GM12878 (cell line): ENCODE measurements at places on chromosomes 3 and 15.

DNA sequence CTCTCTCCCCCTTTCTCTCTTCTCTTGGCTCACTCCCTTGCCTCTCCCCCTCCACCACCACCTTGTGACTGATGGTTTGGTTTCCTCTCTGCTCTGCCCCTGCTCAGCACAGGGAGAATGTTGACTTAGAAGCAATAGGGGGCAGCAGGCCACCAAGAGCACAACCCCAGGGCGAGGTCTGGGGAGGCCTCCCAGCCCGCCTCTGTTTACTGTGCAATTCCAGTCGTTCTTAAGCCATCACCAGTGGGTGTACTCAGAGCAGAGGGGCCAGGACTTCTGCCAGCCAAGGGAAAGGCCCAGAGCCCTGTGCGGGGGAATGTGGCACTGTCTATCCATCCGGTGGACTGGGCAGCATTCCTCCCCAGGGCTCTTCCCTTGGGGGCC is 5.7 kb upstream of the APEH start:
- peaks cover 5% of the 10 kb centered on the region for H3K4me1 ChIP-seq
- H3K4me3 ChIP-seq = no peak overlapping the region
- no peaks in the 10 kb centered on the region for H3K36me3 ChIP-seq
- H3K27ac ChIP-seq = no peak overlapping the region
- DNase-seq = no peak
- no peaks in the 10 kb centered on the region for H3K27me3 ChIP-seq

DNA sequence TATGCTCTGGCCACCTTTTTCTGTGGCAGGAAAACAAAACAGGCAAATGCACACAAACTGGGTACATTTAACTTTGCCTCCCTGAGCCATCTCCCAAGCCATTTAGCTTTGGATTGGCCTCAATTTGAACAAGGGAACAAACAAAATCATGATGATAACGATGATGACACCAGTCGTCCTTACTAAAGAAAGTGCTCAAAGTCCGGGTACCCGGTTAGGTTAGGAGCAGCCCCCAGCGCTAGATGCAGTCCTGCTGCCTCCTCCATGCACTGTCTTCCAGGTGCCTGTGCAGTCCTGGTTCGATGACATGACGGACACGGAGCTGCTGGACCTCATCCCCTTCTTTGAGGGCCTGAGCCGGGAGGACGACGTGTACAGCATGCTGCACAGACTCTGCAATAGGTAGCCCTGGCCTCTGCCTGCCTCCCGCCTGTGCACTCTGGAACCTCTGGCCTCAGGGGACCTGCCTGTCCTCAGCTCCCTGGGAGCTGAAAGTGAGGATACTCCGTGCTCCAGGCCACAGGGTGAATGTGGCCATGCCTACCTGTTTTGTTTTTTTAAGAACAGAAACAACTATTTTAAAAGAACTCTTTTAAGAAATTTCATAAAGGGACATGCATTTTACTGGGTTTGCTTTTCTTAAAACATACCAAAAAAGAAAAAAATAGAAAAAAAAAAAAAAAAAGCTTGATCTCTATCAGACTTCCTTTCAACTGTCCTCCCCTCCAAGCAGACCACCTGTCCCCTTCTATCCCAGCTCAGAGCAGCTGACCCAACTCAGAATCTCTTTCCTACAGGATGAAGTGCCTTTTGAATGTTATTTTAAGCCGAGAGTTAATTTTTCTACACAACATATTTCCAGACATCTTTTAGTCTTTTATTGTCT is 9.9 kb upstream of the VILL start:
- no peak overlapping the region for H3K4me3 ChIP-seq
- H3K4me1 ChIP-seq = no peaks in the 10 kb centered on the region

GRCh38 chr15:36737430-36737891 is 158.0 kb downstream of the CDIN1 start:
- H3K4me1 ChIP-seq = no peaks in the 10 kb centered on the region
- H3K4me3 ChIP-seq = no peak overlapping the region
- no peaks in the 10 kb centered on the region; the same call in 1 of the 2 replicates for H3K36me3 ChIP-seq
- no peak overlapping the region for H3K27ac ChIP-seq
- H3K27me3 ChIP-seq = no peaks in the 10 kb centered on the region

GRCh38 chr15:23736033-23736673 is 49.0 kb upstream of the NDN start:
- no peaks in the 10 kb centered on the region for H3K27me3 ChIP-seq
- no peak overlapping the region for H3K4me3 ChIP-seq
- no peak overlapping the region for H3K27ac ChIP-seq
- no peaks in the 10 kb centered on the region for H3K36me3 ChIP-seq
- no peaks in the 10 kb centered on the region for H3K4me1 ChIP-seq
- no peak for DNase-seq

DNA sequence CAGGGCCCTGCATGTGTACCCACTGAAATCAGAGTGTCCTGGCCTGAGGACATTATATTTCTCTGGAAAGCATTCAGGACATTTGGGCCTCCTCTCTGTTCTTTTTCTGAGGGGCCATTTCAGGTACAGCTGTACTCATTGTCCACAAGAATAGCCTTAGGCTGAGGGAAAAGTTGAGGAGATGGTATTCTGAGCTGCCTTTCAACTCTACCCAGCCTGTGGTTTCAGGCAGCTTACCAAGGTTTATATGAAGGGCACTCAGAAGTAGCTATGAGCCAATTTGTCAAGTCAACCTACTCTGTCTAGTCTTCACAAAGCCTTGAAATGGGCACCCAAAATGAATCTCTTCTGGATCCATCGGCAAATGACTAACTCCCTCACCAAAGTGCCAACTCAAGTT is 9.4 kb downstream of the ATP13A4 start:
- no peaks in the 10 kb centered on the region for H3K27me3 ChIP-seq
- H3K4me3 ChIP-seq = no peak overlapping the region
- H3K4me1 ChIP-seq = no peaks in the 10 kb centered on the region
- no peaks in the 10 kb centered on the region for H3K36me3 ChIP-seq

- H3K27ac ChIP-seq = no peak overlapping the region
- H3K36me3 ChIP-seq = no peaks in the 10 kb centered on the region
- no peaks in the 10 kb centered on the region for H3K4me1 ChIP-seq
- no peaks in the 10 kb centered on the region; the same call in 1 of the 2 replicates for H3K27me3 ChIP-seq
Observed at GRCh38 chr3:39668420-39668819, 141.0 kb upstream of the MYRIP start.

DNA sequence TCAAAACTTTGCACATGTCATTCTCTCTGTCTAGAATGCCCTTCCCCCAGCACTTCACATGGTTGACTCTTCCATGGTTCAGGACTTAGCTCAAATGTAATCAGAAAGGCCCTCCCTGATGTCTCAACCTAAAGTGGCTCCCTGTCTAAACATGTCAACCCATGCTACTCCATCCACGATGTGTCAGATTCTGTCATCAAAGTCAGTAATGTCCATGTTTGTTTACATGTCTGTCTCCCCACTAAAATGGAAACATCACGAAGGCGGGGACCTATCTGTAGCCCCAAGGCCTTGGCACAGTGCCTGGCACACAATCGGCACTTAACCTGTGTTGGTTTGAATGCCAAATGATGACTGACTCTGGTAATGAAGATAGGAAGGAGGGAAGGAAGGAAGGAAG is 20.8 kb upstream of the SNTN start:
- H3K27ac ChIP-seq = no peak overlapping the region
- H3K27me3 ChIP-seq = no peaks in the 10 kb centered on the region; the same call in 1 of the 2 replicates
- H3K4me1 ChIP-seq = no peaks in the 10 kb centered on the region
- no peaks in the 10 kb centered on the region for H3K36me3 ChIP-seq
- no peak overlapping the region for H3K4me3 ChIP-seq

- H3K36me3 ChIP-seq = no peaks in the 10 kb centered on the region
- no peaks in the 10 kb centered on the region for H3K27me3 ChIP-seq
- H3K4me3 ChIP-seq = no peak overlapping the region
- DNase-seq = no peak
- no peak overlapping the region; the same call in 1 of the 2 replicates for H3K27ac ChIP-seq
- peaks cover 13% of the 10 kb centered on the region for H3K4me1 ChIP-seq
Observed at GRCh38 chr3:195137638-195138588, 133.0 kb downstream of the XXYLT1 start.

GRCh38 chr3:126613479-126614188 is 41.3 kb downstream of the TXNRD3 start:
- no peaks in the 10 kb centered on the region for H3K4me1 ChIP-seq
- H3K36me3 ChIP-seq = no peaks in the 10 kb centered on the region
- DNase-seq = no peak
- no peak overlapping the region for H3K4me3 ChIP-seq
- H3K27me3 ChIP-seq = 0 out of 2 replicates have a peak, but pooled peaks cover 3% of the 10 kb centered on the region

DNA sequence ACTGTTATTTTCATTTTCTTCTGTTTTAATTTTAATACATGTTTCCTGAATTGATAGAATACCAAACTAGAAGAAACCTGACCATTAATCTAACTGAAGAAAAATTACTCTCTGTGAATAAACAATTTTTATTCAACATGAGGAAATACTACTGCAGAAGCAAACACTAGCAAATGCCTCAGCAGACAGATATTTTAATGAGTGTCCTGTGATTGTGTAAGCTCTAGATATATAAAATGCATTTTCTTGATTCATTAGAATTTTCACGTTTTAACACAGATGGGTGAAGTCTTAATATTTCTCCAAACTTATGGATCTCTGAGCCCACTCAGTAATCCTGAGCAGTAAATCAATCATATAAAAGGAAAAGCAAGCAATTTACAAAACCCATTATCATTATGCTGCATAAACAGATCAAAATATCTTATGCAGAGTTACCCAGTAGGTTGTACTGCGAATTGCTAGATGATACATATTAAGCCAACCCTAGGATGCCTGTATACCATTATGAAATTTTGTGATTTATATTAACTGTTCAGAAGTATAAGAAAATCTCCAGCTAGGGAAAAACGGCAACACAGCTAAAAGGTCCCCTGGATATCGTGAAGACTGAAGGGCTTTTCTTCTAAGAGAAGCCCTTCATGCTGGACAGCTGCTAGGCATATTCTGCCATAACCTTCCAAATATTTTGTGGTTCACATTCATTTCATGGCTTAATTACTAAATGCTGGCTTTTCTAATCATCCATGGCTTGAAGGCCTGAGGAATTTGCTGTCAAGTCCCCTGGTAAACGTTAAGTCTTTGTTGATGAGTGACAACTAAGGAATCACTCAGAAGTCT is 157.7 kb upstream of the TGFBR2 start:
- DNase-seq = no peak
- H3K27ac ChIP-seq = no peak overlapping the region
- H3K27me3 ChIP-seq = no peaks in the 10 kb centered on the region
- H3K36me3 ChIP-seq = no peaks in the 10 kb centered on the region
- H3K4me3 ChIP-seq = no peak overlapping the region

DNA sequence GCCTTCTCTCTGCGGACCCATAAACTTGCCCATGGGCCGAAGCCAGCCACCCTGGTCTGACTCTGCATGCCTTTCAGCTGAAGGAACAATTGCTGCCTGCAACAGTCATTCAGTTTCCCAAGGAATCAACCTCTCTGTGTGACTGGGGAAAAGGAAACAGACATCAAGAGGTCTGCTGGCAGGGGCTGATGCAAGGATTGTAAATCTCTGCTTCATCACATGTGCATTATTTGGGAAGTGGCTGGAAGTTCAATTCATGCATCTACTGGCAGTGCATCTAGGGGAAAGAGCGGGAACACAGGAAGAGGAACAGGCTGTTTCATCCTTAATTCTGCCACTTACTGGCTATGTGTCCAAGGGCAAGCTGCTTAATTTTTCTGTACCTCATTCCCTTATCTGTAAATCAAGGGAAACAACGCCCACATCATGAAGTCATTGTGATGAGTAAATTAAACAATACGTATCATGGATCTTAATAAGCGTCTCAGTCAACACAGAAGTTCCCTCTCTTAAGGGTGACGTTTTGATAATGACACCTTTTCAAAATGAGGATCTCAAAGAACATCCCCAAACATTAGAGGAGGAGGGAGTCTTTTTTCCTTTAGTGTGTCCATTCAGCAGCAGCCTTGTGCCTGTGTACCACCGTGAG is 17.4 kb upstream of the ADPGK start:
- H3K36me3 ChIP-seq = no peaks in the 10 kb centered on the region
- DNase-seq = no peak
- peaks cover 3% of the 10 kb centered on the region; the same call in 1 of the 2 replicates for H3K27me3 ChIP-seq
- H3K4me3 ChIP-seq = no peak overlapping the region
- H3K4me1 ChIP-seq = peaks cover 8% of the 10 kb centered on the region; the same call in 1 of the 2 replicates
- no peak overlapping the region for H3K27ac ChIP-seq

GRCh38 chr15:47095833-47096232 is 621.5 kb upstream of the SEMA6D start:
- H3K36me3 ChIP-seq = no peaks in the 10 kb centered on the region
- no peak overlapping the region for H3K4me3 ChIP-seq
- DNase-seq = no peak
- H3K27me3 ChIP-seq = no peaks in the 10 kb centered on the region
- H3K4me1 ChIP-seq = no peaks in the 10 kb centered on the region

DNA sequence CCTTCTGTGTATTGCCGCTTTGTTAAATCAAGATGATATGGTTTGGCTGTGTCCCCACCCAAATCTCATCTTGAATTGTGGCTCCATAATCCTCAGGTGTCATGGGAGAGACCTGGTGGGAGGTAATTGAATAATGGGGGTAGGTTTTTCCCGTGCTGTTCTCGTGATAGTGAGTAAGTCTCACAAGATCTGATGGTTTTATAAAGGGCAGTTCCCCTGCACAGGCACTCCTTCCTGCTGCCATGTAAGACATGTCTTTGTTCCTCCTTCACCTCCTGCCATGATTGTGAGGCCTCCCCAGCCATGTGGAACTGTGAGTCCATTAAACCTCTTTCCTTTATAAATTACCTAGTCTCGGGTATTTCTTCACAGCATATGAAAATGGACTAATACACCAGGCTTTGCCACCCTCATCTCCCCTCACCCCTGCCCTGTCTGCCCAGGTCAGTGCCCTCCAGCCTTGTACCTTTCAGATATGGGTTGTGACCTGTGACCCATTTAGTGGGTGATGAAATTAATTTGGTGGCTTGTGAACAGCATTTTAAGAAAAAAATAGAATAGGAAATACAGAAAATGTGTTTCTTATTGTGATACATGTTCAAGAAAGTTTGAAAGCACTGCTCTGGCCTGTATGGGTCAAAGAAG is 56.1 kb upstream of the MCF2L2 start:
- no peak overlapping the region for H3K4me3 ChIP-seq
- no peaks in the 10 kb centered on the region for H3K27me3 ChIP-seq
- H3K36me3 ChIP-seq = no peaks in the 10 kb centered on the region
- H3K27ac ChIP-seq = no peak overlapping the region
- DNase-seq = no peak

- H3K27ac ChIP-seq = no peak overlapping the region
- no peaks in the 10 kb centered on the region for H3K4me1 ChIP-seq
- DNase-seq = no peak
- no peaks in the 10 kb centered on the region for H3K36me3 ChIP-seq
- peaks cover 2% of the 10 kb centered on the region; the same call in 1 of the 2 replicates for H3K27me3 ChIP-seq
- no peak overlapping the region for H3K4me3 ChIP-seq
Observed at GRCh38 chr3:122940628-122941086, 86.9 kb downstream of the SEMA5B start.

DNA sequence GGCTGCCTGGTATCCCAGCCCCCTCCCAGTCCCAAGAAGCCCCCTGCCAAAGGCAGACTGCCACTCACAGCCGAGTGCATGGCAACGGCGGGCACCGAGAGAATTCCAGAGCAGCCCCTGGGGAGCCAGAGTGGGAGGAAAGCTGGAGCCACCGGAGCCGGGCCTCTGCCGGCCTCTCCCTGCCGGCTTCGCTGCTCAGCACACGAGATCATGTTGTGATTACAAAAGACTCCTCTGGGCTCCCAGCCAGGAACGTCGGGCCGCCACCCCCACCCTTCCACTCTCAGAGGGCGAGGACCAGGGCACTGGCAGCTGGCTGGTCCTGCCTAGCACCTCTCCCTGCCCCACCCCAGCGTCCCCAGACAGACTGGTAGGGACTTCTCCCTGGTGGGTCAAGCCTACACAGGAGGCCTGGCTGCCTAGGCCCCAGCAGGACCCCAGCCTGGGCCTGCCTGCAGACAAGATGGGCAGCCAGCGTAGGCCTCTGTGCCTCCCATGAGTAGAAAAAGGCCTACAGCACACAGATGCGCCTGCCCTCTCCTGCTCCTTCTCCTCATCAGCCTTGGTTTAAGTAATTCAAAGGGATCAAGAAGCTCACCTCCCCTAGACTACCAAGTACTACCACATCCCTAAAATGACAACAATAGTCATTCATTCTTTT is at the start of gene CCDC9B:
TSS of gene CCDC9B (minus strand) at position 200 of the 661 bp plus-strand sequence. CDS start at position 80, 120 bp downstream.
- no peaks in the 10 kb centered on the region; the same call in 1 of the 2 replicates for H3K27me3 ChIP-seq
- DNase-seq = no peak
- no peaks in the 10 kb centered on the region for H3K36me3 ChIP-seq
- no peaks in the 10 kb centered on the region for H3K4me1 ChIP-seq
